ENCODE measurements at places on chromosomes 2 and 18.

DNA sequence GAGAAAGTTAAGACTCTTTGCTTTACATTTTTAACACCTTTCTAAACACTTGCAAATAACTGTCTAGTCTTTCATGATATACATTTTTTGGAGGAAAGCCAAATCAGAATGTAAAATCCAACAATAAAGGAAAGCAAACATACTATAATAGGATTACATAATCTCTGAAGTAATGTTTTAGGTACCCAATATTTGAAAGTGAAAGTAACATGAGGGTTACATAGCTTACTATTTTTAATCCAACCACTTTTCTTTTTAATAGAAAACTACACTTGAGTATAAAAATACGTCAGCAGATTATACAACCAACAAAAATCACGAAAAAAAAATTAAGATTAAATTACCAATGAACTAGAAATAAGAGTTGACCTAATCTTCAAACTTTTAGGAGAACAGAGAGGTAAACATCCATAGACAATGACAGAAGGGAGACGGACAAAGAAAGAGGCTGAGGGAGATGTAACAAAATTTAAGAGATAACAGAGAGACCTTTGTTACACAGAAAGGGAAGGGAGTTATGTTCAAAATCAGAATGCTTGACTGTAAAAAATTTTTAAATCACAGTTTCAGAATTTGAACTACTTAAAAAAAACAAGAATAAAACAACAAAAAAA, 150.0 kb downstream of the IKZF2 start:
- DNase-seq: no peak

GRCh38 chr2:172373076-172373475, 54.3 kb upstream of the ITGA6 start:
- DNase-seq: no peak

DNA sequence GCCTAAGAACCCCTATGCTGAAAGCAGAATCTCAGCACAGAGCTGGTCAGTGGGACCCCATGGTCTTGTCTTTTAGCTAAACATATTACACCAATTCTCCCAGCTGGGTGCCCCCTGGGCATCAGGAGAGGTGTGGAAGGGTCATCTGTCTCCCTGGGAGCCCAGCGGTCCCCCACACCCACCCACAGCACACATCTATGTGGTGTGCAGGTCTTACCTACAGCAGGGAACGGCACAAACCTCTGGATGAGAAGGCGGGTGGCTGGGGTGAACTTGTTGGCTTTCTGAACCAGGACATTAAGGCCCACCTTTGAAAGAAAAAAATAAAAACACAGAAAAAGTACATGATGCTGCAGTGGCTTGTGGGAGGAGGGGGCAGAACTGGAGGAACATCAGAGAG, 70.7 kb downstream of the EMX1 start:
- DNase-seq: no peak

DNA sequence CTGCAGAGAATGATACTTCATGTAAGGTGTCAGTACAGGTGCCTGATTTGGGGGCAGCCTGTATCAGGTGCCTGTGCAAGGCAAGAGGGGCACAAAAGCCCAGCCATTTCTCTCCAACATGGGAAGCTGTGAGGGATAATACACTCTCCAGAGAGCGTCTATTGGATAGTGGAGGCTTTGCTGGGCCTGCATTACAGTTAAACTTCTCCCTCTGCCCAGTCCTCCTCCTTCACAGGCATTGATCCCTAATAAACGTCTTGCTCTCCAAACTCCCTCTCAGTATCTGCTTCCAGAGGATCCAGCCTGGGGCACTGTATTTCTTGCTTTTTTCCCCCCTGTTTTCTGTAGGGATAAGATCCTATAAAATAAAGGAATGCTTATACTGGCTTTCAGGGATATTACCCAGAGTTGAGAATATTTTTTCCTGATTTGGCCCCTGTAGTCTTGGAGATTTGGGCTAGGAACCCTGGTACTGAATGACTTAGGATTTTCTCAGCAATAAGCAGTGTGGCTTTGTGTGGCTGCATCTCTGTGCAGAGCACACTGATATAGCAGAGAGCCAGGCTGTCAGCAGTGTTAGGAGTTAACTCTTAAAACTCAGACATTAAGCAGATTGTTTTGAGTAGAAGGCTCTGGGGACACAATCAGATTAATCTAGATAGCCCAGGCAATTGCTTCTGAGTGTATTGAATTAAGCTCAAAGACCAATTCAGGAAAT, 330.6 kb downstream of the CYRIA start:
- no peak for DNase-seq

- DNase-seq: no peak
Observed at GRCh38 chr2:64617631-64618151, 36.0 kb downstream of the SERTAD2 start.

GRCh38 chr2:152097801-152098495, 896 bp downstream of the CACNB4 start:
- DNase-seq: no peak

DNA sequence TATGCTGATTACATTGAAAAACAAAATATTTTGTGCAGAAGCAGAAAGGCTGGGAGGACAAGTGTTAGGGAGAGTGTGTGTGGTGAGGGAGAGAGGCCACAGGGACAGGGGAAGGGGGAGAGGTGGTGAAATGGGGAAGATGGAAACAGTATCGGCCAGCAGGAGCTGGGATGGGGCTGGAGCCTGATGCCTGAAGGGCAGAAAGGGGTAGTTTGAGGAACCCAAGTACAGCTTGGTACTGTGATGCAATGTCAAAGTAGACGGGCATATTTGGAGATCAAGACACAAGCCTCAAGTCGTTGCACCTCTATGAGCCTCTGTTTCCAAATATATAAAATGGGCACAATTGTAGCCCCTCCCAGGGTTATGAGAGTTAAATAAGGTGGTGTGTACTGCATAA, 152.1 kb downstream of the LPIN1 start:
- no peak for DNase-seq

DNA sequence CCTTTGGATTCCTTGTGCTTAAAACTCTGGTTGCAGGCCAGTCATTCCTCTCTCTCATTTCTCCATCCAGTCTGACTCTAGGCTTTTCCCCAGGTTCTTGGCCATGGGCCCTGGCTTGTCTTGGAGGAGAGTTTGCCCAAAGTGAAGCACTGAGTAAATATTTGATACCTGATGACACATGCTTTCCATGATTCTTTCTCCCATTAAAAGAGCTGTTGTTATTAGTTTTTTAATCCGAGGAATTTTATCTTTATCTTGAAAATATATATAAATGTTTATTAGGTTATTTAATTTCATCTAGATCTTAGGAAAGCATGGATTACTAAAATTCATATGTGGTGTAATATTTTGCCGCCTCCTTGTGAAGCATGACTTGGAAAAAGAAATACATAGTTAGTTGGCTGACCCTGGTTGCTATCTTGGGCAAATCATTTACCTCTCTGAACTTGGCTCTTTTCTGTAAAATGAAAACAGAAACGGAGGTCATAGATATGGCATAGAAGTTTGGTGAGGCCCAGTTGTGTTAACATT, 650.1 kb downstream of the SLC4A3 start:
- DNase-seq: no peak

- no peak for DNase-seq
Observed at GRCh38 chr2:156380117-156380645, 47.7 kb upstream of the NR4A2 start.

GRCh38 chr2:201987426-201987825, 46.2 kb upstream of the FZD7 start:
- no peak for DNase-seq

DNA sequence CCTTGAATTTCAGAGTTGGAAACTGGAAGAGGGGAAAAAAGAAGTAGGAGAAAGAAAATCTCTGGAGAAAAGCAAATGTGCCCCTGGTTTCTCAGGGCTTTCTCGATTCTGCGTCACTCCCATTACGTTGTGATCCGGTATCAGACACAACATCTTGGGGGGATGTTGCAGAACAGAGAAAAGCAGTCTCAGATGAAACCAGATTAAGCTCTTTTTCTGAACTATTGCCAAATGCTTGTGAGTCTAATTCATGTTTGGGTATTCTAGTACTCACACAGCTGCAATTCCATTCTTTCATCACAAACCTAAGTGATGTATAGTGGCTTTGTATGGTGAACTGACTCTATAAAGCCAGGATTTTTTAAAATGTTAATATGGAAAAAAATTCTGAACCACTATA, 233.2 kb downstream of the TCF4 start:
- no peak for DNase-seq

Measured in CD4-positive, alpha-beta T cell treated with Interleukin-6 for 4 hours (primary cell).